Activated CD4-positive, alpha-beta T cell treated with anti-CD3 and anti-CD28 coated beads, Interleukin-2, amount 10 ng/mL, durations not matched to agents 7 days and 5 days (primary cell): ENCODE measurements at places on chromosomes 5 and 9.
A peak's percentile ranks its signal among the peaks of the same experiment; 100 is the strongest.

GRCh38 chr9:23663946-23664345 lies 162.1 kb downstream of the ELAVL2 start:
- H3K27me3 ChIP-seq, result no peaks in the 10 kb centered on the region
- H3K27ac ChIP-seq, result no peak overlapping the region
- no peaks in the 10 kb centered on the region for H3K4me1 ChIP-seq
- DNase-seq, result no peak

- no peaks in the 10 kb centered on the region for H3K36me3 ChIP-seq
- H3K27ac ChIP-seq, result no peak overlapping the region
- H3K4me3 ChIP-seq, result no peak overlapping the region
- H3K27me3 ChIP-seq, result no peaks in the 10 kb centered on the region
Measured at GRCh38 chr9:16482764-16483163, 387.7 kb downstream of the BNC2 start.

DNA sequence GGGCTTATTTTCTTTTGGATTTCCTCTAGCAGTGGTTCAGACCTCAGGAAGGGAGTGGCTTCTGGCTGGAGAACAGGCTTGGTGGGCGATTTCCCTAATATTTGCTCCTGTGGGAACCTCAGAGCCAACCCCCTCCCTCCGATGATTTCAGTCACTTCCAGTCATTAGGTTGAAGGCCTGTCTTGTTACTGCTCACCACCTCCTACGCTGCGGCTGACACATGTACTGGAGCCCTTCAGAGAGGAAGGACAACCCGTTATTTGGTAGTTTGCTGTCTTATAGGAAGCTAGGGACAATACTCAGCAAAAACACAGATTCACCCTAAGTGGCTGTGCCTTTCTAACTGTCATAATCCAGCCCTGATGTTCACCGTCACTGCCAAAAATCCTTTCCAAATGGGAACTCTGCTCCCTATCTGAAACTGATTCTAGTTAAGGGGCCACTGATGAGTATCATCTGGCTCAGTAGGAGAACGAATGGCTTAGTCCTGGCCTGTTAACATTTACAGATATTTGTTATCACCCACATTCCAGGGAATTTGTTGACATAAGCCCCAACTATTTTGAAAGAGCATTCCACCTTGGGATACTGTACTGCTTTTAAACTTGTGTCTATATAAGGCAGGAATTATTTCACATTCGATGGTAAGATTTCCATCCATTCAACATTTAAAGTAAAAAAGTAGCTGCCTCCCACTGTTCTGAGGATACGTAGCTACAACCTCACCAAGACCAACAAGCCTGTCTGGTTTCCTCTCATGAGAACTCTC lies 29.3 kb upstream of the ANKH start:
- H3K27ac ChIP-seq, result no peak overlapping the region
- H3K36me3 ChIP-seq, result no peaks in the 10 kb centered on the region
- H3K4me1 ChIP-seq, result no peaks in the 10 kb centered on the region
- peaks cover 2% of the 10 kb centered on the region for H3K27me3 ChIP-seq
- no peak overlapping the region for H3K4me3 ChIP-seq
- no peak for DNase-seq

DNA sequence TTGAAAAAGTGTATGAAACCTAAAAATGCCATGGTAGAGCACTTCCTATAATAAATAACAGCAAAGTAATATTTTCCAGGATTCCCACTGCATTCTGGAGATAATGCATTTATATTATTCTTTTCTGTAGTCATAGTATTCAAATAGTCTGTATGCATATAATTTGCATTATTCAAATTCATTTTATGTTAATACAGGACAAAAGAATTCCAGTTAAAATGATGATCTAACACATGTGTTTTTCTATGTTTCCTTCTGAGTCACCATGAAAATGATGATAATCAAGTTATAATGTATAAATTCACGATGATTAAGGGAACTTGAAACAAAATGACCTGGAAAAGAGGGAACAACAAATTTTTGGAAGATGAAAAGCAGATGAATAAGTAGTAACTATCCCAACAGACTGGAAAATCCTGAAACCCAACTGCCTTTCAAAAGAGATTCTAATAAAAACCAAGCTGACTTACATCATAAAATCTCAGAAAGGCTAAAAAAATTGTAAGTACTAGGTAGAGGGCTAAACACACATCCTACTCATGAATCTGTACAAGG lies 358.6 kb upstream of the PAPPA start:
- H3K36me3 ChIP-seq, result no peaks in the 10 kb centered on the region
- no peak for DNase-seq
- H3K27me3 ChIP-seq, result no peaks in the 10 kb centered on the region

GRCh38 chr9:132087438-132088030 lies 7.9 kb upstream of the MED27 start:
- H3K4me3 ChIP-seq, result no peak overlapping the region
- H3K27me3 ChIP-seq, result peaks cover 5% of the 10 kb centered on the region
- H3K4me1 ChIP-seq, result no peaks in the 10 kb centered on the region
- no peak overlapping the region for H3K27ac ChIP-seq
- DNase-seq, result no peak
- no peaks in the 10 kb centered on the region for H3K36me3 ChIP-seq

DNA sequence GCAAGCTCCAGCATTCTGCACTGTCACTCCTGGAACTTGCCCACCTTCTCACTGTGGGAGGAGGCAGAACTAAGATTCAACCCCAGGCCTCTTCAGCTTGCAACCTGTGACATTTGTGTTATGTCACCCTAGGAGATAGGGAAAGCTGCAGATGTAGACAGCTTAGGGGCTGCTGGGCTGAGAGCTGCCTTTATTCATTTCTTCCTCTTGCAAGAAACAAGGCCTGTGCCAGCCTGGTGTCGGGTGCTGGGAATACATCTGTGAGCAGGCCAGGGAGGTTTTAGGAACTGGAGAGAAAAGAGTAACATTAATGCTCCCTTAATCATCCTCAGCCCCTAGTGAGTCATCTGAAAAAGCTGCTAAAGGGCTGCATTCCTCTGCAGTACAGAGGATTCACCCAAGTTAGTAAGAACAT lies 101.8 kb downstream of the FGF18 start:
- H3K36me3 ChIP-seq, result no peaks in the 10 kb centered on the region
- no peak for DNase-seq
- no peaks in the 10 kb centered on the region for H3K27me3 ChIP-seq
- H3K4me1 ChIP-seq, result no peaks in the 10 kb centered on the region
- no peak overlapping the region for H3K4me3 ChIP-seq
- no peak overlapping the region for H3K27ac ChIP-seq

DNA sequence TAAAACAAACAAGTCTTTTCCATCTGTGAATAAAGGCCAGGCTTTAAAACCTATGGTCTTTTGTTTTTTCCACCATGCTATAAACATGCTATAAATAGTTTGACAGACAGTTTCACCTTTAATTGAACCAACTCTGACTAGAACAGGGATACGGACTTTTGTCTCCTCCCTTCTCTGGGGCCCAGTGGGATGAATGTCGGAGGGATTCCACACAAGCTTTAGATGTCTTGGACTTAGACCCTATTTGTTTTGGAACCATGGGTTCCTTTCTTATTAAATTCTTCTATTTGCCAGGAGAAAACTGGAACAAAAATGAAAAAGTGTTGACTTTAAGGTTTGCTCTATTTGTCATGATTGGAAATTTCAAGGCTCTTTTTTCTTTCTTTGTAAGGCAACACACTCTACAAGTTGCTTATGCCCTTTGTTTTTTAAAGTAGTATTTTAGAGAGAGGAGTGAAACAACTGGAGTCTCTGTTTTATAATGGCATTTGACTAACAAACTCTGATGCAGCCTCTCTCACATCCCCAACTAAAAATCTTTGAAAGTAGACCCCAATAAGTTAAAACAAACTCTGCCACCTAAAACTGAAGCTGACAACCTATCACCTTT lies 145.3 kb downstream of the MLLT3 start:
- H3K27me3 ChIP-seq, result no peaks in the 10 kb centered on the region
- H3K4me1 ChIP-seq, result peaks cover 30% of the 10 kb centered on the region
- peaks cover 11% of the 10 kb centered on the region for H3K36me3 ChIP-seq
- DNase-seq, result no peak
- no peak overlapping the region for H3K27ac ChIP-seq

GRCh38 chr9:134640506-134641172 lies 964 bp upstream of the COL5A1 start:
- no peaks in the 10 kb centered on the region for H3K4me1 ChIP-seq
- H3K36me3 ChIP-seq, result no peaks in the 10 kb centered on the region
- peaks cover 19% of the 10 kb centered on the region for H3K27me3 ChIP-seq
- no peak overlapping the region for H3K27ac ChIP-seq

- H3K36me3 ChIP-seq, result no peaks in the 10 kb centered on the region
- H3K27me3 ChIP-seq, result no peaks in the 10 kb centered on the region
- no peak overlapping the region for H3K27ac ChIP-seq
- DNase-seq, result no peak
- no peaks in the 10 kb centered on the region for H3K4me1 ChIP-seq
- H3K4me3 ChIP-seq, result no peak overlapping the region
Measured at GRCh38 chr9:98215821-98216220, 23.4 kb upstream of the CORO2A start.

DNA sequence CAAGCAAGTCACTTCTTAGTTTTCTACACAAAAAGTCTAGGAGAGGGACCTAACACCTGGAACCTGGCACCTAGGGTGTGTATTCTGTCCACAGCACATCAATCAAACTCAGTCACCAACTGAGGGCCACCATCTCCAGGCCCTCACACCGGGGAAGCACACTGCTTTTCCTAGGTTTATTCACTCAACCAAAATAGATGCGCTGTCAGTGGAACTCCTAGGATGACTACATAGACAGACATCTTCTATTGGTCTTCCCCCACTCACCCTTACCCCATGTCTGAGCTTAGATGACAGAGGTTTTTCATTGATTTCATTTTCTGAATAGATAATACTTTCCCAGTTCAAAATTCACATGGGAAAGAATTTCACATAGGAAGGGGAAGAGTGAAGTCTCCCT lies 59.2 kb downstream of the RNF130 start:
- H3K36me3 ChIP-seq, result no peaks in the 10 kb centered on the region
- peaks cover 5% of the 10 kb centered on the region for H3K4me1 ChIP-seq
- no peak for DNase-seq
- no peak overlapping the region for H3K27ac ChIP-seq
- H3K27me3 ChIP-seq, result no peaks in the 10 kb centered on the region
- no peak overlapping the region for H3K4me3 ChIP-seq

GRCh38 chr9:35734096-35734495 lies 1.6 kb downstream of the CREB3 start:
- no peaks in the 10 kb centered on the region for H3K27me3 ChIP-seq
- H3K27ac ChIP-seq, result no peak overlapping the region
- no peak overlapping the region for H3K4me3 ChIP-seq
- H3K36me3 ChIP-seq, result peaks cover 41% of the 10 kb centered on the region

- no peak for DNase-seq
- no peaks in the 10 kb centered on the region for H3K36me3 ChIP-seq
- H3K27ac ChIP-seq, result no peak overlapping the region
- H3K4me1 ChIP-seq, result no peaks in the 10 kb centered on the region
- peaks cover 12% of the 10 kb centered on the region for H3K27me3 ChIP-seq
- no peak overlapping the region for H3K4me3 ChIP-seq
Measured at GRCh38 chr5:72746736-72747135, 69.7 kb upstream of the TNPO1 start.

- no peaks in the 10 kb centered on the region for H3K36me3 ChIP-seq
- H3K27ac ChIP-seq, result no peak overlapping the region
- peak; percentile 13 for DNase-seq
- H3K4me3 ChIP-seq, result no peak overlapping the region
Measured at GRCh38 chr5:101977729-101978345, 318.2 kb downstream of the SLCO4C1 start.

DNA sequence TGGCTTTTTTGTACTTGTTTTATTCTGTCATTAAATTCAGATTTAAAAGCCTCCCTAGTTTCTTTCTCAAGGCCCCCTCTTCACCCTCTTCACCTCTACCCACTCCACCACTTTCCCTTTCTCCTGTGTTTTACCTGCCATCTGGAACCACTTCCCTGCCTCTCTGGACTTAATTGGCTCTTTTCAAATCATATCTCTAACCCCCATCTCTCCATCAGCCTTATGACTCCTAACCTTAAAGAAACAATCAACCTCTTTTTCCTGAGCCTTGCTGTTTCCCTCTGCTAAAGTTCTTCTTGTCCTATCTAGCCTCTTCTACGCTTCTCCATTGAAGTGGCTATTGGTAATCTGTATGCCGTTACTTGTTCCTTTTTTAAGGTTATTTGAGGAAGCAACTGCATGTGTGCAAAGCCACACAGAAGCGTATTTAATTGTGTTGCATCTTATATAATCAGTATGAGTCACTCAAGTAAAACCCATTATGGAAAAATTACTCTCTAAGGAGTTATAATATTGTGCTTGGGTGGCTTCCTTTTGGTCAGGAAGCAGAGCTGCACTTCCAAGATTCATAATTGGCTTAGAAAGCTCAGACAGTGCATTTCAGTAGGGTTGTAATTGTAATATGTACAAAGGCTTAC lies 653.6 kb upstream of the ITGA1 start:
- H3K36me3 ChIP-seq, result no peaks in the 10 kb centered on the region
- no peak overlapping the region for H3K4me3 ChIP-seq
- no peaks in the 10 kb centered on the region for H3K4me1 ChIP-seq
- H3K27me3 ChIP-seq, result no peaks in the 10 kb centered on the region

- H3K27ac ChIP-seq, result no peak overlapping the region
- DNase-seq, result no peak
- peaks cover 15% of the 10 kb centered on the region for H3K27me3 ChIP-seq
Measured at GRCh38 chr9:110320651-110321445, 16.8 kb downstream of the TXNDC8 start.

DNA sequence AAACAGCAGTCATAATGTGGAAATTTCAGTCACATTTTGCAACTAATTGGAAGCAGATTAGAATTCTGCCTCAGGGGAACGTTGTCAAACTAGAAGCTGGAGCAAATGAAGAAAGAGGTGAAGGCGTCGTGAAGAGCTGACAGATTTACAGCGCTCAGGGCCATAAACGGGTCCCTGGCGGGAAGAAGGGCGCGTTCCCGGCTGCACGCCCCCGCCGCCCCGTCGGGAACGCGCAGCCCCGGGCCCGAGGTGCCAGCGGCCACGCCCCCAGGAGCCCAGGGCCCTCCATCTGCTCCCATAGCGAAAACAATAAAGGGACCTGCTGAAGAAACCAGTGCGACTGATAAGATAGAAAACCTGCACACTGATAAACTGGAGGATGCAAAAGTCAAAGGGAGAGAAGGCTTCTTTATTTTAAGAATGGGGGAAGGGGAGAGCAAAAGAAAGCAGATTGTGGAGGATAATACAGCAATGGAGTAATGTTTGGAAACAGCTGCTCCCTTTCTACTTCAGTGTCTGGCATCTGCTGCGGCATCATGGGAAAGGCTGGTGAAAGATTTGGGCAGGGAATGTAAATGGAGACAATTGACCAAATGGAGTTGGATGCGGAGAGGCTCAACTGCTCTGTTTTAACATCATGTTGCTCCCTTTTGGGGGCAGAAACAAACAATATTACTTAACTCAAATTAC lies 11.1 kb downstream of the ZNF608 start:
- H3K27ac ChIP-seq, result no peak overlapping the region
- H3K27me3 ChIP-seq, result peaks cover 38% of the 10 kb centered on the region
- no peak overlapping the region for H3K4me3 ChIP-seq
- no peaks in the 10 kb centered on the region for H3K4me1 ChIP-seq

GRCh38 chr5:117161718-117162335 lies 587.2 kb upstream of the SEMA6A start:
- H3K4me1 ChIP-seq, result no peaks in the 10 kb centered on the region
- H3K27ac ChIP-seq, result no peak overlapping the region
- H3K36me3 ChIP-seq, result no peaks in the 10 kb centered on the region
- DNase-seq, result no peak
